ENCODE measurements at places on chromosomes 16 and 17.

DNA sequence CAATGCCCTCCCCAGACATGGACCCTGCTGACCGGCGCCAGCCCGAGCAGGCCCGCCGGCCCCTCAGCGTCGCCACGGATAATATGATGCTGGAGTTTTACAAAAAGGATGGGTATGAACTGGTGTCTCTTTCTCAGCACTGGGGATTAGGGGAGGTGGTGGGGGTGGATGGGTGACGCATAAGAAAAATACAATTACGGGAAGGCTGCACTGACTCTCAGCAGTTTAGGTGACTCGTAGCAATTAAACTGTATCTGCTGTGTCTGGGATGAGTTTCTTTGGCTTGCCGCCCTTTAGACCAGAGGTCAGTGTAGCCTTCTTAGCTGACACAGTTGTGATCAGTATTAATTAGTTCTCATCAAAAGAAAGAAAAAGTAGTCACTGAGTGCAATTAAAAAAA is 59.0 kb downstream of the ELAC2 start:
- no peak for DNase-seq

DNA sequence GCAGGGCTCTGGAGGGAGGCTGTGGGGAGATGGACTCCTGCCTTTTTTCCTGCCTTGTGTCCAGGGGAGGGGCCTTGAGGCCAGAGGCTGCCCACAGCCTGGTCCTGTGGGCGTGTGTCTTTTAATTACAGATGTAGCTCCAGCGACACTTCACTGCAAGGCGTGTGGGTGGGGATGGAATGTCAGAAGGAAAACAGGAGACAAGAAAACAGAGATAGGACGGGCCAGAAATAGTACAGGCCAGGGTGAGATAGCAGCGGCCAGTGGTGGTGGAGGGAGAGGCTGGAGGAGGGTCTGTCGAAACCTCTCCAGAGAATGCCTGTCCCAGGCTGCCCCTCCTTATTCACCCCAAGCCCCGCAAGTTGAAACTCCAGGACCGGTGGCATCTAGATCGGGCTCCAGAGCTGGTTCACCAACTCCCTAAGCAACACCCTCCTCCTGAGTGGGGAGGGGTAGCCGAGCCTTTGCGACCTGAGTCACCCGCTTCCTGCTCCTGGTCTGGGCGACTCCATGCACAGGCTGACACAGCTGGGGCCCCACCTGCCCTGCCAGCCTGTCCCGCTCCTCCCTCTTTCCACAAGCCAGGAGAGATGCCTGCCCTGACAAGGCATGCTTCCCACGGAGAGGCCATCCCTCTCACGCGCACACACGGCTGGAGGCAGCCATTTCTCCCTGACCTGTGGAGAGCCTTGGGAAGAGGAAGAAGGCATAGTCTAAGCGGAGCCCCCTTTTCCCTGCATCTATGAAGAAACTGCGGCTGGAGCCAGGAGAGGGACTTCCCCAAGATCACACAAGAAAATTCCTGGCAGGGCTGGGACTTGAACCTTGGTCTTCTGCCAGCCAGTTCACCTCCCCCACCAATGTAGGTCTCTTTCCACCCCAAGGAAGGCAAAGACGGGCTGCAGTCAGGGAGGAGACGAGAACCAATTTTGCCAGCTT is 6.6 kb upstream of the JUP start:
- no peak for DNase-seq

DNA sequence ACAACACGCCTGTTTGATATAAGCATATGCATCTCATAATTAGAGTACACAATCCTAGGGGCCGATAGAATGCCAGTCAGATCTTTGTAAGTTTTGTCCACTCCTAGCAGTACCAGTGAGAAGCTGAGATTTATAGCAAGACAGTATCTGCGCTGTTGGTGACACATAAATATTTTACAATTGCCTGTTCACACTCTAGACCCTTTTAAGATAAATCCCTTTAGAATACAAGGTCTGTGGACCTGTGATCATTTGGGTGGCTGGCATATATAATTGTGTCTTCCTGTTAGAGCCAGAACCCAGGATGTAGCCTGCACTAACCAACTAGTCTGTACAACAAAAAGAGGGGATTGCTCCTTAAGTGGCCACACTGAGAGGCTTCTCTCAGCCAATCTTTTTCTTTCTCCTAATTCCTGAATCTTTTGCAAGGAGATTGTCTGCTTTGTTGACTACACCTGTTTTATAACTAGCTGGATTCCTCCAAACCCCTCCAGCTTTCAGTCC is 74.7 kb downstream of the WIPI1 start:
- DNase-seq = no peak

DNA sequence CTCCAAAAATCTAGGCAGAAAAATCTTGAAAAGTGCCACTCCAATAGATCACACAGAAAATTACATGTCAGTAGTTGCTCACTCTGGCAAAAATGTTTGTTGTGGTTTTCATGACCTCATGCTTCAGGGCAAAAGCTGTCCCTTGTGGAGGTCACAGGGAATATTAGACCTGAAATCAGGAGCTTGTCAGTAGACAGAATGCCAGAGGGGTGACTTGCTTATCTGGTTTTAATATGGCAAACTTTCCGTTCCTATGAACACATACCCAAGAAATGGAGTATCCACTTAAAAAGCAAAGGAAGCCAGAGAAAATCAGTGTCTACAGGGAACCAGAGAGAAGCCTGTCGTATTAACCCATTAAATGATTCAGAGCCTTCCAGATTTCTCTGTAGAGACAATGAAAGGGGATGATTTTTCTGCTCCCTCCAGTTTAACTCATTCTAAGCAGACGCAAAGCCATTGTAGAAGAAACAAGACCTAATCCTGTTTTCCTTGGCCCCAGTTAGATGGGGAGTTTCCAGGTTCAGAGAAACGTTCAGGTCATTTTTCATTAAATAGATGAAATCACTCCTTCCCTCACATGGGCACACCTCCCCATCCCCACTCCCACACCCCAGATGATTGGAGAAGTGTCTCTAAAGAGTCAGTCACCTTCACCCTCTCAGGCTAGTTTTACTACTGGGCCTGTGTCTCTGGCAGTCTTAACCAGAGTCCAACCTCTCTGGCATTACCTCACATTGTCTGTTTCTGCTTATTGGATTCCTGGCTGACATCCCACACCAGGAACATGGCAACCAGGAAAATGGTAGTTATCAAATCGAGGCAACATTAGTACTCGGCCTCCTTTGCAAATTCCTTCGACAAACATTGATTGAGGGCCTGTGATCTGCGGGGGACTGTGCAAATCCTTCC is 6.0 kb downstream of the SOX9 start:
- DNase-seq = no peak

DNA sequence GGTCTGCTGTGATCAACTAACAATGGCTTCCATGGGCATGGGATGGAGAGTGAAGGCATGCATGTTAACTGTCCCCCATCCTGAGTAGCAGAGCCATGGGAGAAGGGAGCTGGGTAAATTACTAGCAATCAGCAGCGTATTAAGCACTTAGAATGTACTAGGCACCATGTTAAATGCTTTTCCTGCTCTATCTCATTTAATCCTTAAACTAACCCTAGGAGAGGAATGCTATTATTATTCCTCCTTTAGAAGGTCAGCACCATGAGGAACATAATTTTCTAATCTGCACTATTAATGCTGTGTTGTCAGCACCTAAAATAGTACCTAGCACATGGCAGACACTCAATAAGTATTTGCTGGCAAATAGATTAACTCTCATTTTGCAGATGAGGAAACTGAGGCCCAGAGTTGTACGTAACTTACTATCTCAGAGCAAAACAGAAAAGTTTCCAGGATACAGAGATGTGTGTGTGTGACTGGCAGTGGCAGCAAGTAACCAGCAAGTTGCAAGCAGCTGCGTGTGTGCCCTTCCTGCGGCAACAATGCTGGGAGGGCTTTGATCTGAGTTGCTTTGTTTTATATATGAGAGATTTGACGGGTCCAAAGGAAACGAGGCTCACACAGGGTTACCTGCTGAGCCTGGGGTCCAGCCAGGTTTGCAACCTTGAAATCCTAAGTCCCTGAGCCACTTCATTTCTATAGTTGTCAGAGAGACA is 6.5 kb upstream of the KLHL36 start:
- no peak for DNase-seq

GRCh38 chr17:35245196-35245486 is 2.3 kb downstream of the SLFN5 start:
- DNase-seq = no peak

DNA sequence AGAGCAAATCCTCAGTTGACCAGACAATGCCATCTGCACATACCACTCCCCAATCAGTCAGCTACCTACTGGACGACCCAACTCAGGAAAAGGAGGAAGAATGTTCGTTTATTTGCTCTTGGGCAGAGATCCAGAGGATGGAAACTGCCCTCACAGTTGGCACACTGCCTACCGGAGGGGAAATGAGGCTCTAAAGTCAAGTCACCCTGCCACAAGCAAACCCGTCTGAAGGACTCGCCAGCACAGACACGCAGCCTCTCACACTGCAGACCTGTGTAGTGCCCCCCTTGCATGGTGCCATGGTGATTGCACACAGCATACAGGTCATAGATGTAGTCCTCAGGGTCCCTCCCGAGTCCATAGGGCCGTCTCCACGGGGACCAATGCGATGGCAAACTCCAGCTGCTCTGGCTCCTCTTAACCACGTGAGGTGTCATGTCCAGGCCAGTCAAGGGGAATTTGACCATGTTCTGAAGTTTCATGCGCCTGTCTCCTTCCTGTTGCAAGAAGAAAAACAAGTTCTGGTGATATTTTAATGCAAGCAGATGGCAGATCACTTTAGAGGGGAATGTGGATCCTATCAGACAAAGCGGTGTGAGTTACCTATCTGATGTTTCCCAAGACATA is 69.5 kb downstream of the USP31 start:
- DNase-seq = no peak

GRCh38 chr16:17224350-17224749 is 246.4 kb downstream of the XYLT1 start:
- no peak for DNase-seq

DNA sequence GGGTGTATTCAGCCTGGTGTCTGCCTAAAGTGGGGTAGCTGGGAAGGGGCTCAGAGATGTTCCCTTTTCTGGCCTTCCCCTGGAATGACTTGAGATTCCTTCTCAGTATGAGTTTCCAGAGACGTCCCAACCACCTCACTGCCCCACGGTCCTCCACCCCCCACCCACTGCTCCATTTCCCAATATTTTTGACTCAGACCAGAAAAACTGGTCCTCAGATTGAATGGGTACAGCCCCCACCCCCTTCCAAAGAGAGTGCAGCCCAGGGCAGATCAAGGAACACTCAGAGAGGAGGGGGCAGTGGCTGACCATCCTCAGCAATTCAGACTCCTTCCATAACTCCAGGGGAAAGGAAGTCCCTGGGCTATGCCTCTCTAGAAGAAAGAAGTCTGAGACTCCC is 3.2 kb downstream of the ACLY start:
- DNase-seq = no peak

GRCh38 chr16:73565263-73565662 is 517.3 kb upstream of the ZFHX3 start:
- no peak for DNase-seq

DNA sequence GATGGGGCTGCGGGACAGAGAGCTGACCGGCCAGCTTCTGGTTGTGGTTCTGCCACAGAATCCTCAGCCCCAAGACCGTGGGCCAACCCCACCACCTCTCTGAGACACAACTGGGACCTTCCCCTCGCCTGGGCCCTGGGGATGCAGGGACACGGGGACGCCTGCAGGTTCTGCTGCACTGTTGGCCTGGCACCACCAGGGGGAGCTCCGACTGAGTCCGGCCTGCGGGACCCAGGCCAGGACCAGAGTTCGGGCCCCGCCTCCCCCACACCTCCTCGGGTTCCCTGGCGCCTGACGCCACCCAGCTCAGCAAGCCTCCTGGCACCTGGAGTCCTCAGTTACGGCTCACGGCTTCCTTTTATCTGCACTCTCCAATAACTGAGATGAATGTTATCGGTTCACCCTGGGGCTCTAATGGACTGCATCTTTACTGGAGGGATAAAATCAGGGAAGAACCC is 27.3 kb downstream of the TBC1D16 start:
- no peak for DNase-seq

GRCh38 chr17:3804503-3804931 is 3.5 kb upstream of the ITGAE start:
- DNase-seq = no peak

DNA sequence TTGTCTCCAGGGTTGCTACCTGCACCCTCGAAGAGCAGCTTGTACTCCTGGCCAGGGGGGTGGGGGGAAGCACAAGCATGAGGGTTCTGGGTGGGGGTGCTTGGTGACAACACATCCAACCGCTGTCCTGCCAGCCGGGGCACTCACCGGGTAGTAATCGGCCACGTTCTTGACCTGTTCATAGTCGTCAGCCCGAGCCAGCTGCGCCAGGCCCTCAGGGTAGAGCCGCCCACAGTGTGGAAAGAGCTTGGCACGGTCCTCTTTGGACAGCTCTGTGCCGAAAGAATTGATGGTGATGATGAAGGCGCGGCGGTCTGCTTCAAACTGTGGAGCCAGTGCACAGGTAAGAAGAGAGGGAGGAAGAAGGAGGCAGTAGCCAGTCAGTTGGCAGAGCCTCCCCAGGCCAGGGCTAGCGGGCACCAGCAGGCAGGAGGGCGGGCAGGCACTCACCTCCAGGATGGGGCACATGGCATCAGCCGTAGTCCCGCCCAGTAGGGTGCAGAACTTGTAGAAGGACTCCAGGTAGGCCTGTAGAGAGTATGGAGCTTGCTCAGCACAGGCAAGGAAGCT is 8.0 kb downstream of the HSD11B2 start:
- no peak for DNase-seq

- DNase-seq = no peak
These were observed 80.0 kb downstream of the KCNJ18 start for GRCh38 chr17:21772321-21772720.

- DNase-seq = no peak
These were observed 98.9 kb upstream of the DYNLRB2 start for GRCh38 chr16:80441935-80442334.

- no peak for DNase-seq
These were observed 28.7 kb downstream of the DHX38 start for GRCh38 chr16:72122308-72122707.

DNA sequence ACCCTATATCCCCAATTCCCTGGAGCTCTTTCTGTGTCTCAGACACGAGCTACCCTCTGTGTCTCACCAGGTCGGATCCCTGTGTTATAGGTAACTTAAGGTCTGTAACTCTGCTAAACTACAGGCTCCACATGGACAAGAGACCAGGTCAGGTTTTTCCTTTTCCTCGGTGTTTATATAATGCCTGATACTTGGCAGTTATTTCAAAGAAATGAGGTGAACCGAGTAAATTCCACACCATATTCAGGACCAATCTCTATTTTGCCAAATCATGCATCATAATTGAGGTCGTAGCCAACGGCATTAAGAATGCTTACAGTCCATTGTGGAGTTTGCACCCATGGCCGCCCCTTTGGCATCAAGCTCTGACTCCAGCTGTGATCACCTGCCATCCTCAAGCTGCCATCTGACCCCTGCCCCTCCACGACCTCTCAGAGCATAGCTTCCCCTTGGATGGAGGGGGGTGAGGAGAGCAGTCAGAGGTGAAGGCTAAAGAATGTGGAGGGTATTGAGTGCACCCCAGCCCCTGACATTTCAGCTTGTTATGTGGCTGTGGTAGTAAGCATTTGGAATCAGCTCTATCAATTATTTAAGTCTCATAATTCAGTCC is 434.7 kb upstream of the RBFOX1 start:
- no peak for DNase-seq

- DNase-seq = no peak
These were observed 42.9 kb downstream of the HAPSTR1 start for GRCh38 chr16:9134306-9134705.
